ENCODE measurements at places on chromosomes 4 and X.

GRCh38 chrX:37580080-37580479 lies 8.6 kb downstream of the LANCL3 start:
- DNase-seq, result no peak

- DNase-seq, result no peak
Measured at GRCh38 chr4:130025701-130026100, 929.7 kb downstream of the C4orf33 start.

GRCh38 chr4:165367040-165367439 lies 11.8 kb upstream of the CPE start:
- DNase-seq, result no peak

- DNase-seq, result no peak
Measured at GRCh38 chr4:182715548-182715947, 201.6 kb downstream of the DCTD start.

- no peak for DNase-seq
Measured at GRCh38 chr4:18722748-18723191, 701.2 kb upstream of the LCORL start.

- no peak for DNase-seq
Measured at GRCh38 chr4:183287309-183287659, 32.8 kb downstream of the CLDN22 start.

GRCh38 chrX:57651169-57651919 lies 28.7 kb downstream of the NLRP2B start:
- DNase-seq, result no peak

GRCh38 chrX:96389281-96390047 lies 295.2 kb upstream of the DIAPH2 start:
- no peak for DNase-seq

DNA sequence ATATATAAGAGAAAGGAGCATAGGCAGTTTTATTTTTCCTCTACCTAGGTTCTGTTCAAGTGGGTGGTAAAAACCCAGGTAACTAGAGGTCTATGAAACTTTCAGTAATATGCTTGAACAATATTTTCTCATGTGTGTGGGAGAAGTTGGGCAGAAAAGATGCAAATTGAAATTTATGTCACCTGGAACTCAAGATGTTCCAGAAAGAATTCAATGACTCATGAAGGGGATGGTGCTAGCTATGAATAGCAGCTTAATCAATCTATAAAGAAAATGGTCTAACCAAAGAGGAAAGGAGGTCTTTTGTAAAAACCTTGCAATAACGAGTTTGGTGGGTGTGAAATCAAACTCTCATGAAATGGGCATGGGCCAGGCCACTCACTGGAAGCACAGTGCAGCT lies 263.8 kb downstream of the INPP4B start:
- no peak for DNase-seq

DNA sequence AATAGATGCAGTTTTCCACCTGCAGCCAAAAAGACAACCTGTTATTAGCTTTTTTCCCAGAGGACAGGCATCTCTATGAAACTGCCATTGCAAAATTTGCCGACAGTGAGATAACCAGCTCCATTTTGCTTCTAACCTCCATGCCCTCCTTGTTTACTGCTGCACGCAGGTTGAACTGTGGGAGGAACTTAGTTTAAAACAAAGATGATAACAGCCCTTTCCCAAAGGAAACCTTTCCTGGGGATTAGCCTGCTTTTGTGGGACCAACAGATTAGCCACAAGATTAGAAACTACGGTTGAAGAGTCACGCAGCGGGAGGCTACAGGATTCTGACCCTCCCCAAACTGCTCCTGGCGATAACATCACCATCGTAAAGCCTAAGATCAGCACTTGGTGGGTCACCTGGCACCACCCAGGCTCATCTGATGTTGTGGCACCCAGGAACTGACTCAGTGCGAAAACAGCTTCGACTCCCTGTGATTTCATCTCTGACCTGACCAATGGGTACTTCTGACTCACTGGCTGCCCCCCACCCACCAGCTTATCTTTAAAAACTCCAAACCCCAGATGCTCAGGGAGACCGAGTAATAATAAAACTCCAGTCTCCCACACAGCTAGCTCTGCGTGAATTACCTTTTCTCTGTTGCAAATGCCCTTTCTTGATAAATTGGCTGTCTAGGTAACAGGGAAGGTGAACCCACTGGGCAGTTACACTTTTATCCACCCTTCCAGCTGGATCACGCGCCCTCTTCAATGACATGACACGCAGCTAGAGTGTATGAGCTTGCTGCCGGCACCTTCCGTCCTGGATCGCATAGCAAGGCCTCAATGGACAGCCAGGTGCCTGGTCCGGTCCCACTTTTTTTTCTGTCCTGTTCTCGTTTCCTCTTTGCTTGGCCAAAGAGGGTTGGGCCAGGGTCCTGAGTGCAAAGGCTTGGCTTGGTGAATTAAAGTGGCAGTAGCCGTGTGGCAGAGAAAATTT lies 27.2 kb downstream of the NOP14 start:
- peak; percentile 25 for DNase-seq

DNA sequence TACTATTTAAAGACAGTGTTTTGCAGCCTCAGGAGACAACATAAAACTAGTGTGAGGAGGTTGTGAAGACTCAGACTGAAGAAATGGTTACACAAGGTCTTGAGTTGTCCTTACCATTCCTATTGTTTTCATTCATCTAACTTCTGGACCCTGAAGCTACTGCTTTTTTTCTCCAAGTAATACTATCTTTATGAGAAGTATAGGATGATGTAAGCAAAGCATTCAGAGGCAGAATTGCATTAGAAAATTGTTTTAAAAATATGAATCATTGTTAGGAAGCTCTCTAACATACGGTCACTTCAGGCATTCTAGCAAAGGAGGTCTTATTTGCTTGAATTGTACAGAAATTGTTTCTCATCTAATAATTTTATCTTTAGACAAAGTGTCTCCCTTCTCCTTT lies 357.8 kb downstream of the TLL1 start:
- DNase-seq, result no peak

DNA sequence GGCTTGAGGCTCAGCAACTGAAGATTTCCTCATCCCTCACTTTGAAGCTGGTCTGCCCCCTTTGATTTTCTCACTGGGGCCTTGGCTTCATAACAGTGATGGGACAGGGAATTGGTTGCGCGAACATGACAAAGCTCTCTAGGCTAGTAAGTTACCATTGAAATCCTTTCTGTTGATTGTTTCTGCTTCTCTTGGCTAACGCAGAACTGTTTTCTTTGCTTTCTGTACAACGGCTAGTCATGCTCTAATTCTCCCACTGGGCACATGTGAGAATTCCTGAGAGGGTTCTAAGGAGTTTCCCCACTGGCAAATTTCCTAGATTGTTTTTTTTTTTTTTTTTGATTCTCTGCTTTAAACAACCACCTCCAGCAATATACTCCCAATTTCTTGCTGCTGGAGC lies 738.6 kb downstream of the PCDH7 start:
- DNase-seq, result no peak

DNA sequence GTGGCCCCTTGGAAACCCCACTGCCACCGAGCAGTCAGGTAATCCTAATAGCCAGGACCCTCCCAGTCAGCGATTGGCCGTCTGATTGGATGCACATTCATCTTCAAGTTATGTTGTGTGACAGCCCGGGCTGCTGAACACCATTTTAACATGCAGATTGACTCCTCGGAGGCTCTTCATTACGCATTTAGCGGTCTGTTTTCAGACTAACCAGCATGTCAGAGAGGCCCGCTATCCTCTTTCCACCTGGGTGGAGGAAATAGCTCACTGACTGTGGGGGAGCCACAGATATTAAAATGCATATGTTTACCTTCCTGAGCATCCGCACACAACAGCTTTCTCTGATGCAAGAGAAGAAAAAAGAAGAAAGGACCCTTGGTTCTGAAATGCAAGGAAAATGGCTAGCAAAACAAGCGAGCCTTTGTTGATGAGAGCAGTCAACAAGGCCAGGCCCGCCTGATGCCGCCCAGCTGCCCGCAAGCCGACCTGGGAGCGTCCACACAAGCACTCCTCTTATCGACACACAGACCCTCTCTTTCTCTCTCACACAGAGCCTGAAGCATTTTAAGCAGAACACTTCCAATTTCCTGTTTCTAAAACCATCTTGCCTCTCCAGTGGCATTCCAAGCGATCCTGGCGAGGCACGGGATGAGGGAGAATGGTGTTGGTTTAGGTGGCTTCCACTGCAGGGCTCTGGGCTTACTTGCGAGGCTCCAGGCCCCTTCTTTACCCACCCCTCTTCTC lies 118.3 kb downstream of the MGST2 start:
- no peak for DNase-seq

GRCh38 chrX:143165778-143166177 lies 140.1 kb downstream of the SPANXN4 start:
- no peak for DNase-seq

- no peak for DNase-seq
Measured at GRCh38 chr4:153676486-153676885, 7.6 kb upstream of the TLR2 start.

DNA sequence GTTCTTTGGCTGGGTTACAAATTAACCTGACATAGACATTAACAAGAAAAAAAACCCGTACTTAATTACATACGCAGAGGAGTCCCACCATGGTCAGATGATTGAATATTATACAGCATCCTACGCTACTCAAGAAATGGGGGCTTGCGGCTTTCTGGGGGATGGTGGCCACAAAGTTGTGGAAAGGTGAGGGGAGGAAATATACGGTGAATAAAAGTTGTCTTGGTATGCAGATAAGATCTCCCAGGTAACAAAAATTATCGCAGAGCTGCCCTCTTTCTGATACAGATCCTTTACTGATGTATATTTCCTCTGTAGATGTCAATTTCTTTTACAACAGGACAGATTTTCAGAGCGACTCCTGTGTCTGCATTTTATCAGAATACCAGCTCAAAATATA lies 890 bp downstream of the DCAF16 start:
- no peak for DNase-seq

- DNase-seq, result no peak
Measured at GRCh38 chrX:40938423-40938822, 146.8 kb upstream of the USP9X start.

- DNase-seq, result no peak
Measured at GRCh38 chr4:141216002-141216761, 4.5 kb upstream of the ZNF330 start.

- DNase-seq, result no peak
Measured at GRCh38 chr4:187586892-187587291, 408.7 kb upstream of the ZFP42 start.

- DNase-seq, result peak; percentile 46
Measured at GRCh38 chr4:139419388-139419914, 34.5 kb upstream of the RAB33B start.

DNA sequence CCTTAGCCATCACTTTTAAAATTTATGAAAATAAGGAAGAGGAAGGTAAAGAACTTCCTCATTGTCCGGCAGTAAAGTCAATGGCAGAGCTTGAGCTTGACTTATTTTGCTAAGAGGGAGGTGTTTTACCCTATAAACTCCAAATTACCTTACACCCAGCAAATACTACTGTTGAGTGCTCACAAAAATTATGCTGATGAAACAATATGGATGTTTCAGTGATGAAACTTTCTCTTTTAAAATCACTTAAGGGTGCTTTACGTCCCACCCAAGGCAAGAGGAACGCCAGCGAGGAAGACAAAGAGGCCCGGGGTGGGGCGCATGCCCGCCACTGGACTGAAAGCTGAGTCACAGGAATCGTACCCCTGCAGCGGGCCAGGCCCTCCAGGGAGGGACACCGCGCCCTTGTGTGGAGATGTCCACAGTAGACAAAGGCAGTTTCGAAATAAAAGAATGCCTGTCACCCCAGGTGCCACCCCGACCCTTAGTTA lies 560 bp upstream of the TMSB4X start:
- DNase-seq, result peak; percentile 32

DNA sequence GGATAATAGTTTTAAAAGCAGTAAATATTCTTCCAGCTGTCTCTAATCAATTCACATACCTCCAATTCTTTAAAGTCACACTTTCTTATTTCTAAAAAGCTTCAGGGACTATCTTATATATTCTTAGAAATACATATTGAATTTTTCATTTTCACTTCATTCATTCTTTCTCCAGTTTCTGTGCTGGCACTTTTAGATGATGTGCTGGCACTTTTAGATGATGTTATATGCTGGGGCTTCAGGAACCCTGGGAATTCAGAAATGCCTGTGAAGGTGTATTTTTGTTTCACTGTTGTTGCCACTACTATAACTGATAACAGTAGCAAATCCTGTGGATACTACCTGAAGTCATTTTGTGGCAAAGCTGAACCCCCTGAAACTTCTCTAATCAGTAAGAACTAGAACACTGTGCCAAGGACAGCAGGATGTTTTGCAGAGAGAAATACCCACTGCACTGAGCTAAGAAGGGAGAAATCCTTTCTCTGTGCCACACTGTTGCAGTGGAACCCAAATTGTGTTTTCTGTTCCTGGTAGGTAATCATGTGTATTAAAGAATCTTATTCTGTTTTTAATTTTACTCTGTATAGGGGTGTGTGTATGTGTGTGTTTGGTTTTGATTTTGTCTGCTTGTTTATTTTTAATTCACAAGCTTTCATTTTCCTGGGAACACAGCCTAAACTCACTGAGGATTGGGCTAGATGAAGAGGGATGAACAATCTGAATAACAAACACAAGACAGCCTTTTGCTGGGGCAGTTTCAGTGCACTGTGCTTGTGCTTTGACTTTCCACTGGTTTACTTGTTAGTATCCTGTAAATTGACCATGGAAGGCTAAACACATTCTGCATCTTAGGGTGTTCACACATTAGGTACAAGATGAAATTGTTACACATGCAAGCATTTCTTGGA lies 898.3 kb downstream of the CCSER1 start:
- no peak for DNase-seq

DNA sequence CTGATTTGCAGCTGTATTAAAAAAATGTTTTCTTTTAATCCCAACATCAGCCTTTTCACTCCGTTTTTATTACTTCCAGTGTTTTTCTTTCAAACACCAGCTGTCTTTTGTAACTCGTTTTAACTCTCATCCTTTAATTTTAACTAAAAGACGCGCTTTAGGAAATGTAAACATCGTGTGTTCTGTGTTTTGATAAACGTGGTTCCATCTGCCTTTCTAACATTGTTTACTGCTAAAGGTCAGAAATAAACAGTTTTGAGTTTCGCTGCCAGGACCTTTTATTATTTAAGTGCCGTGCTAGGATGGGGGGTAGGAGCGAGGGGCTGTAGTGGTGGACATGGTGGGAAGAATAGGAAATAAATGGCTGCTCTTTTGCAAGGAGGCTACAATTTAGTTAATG lies 1.5 kb downstream of the N4BP2 start:
- DNase-seq, result no peak

DNA sequence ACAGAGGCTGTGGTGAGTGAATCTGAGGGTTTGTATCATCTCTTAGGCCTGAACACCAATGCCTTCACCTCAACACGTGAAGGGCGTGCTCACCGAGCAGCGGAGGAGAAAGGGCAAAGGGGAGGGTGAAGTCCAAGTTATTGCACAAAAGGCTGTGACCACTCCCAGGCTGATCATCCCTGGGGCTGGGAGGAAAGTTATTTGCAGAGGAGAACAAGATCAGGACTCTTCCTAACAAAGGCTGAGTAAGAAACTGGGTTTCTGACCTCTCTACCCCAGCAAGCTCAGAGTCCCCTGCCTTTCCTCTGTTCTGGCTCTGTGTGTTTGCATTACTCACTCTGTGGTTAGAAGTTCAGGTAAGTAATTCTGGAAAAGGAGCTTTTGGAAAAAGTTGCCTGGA lies 366.3 kb upstream of the CXorf51A start:
- DNase-seq, result no peak

Measured in omental fat pad (tissue), 4 donors.